Hindlimb muscle (tissue), 1 donor: ENCODE measurements at places on chromosomes 11 and 22. TPM values are rescaled to one million over a fixed set of nuclear protein-coding genes. Genes with fewer than 3 reads are reported as not detected.

DNA sequence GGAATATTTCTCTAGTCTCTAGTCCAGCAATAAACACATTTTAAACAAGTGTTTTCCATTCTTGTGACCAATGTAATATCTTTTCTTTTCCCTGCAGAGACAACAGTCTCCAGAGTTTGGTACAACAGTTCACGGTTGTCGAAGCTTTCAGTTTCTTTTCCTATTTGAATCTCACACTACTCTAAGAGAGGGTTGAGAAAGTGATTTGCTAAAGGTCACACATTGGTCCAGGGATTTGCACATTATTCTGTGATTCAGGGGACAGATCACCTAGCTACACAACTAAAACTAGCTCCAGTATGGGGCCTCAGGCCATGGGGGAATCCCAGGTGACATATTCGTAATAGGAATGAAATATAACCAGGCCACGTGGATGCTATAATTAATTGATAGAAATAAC lies 132.5 kb downstream of the HIPK3 start:
- DNase-seq = no peak

DNA sequence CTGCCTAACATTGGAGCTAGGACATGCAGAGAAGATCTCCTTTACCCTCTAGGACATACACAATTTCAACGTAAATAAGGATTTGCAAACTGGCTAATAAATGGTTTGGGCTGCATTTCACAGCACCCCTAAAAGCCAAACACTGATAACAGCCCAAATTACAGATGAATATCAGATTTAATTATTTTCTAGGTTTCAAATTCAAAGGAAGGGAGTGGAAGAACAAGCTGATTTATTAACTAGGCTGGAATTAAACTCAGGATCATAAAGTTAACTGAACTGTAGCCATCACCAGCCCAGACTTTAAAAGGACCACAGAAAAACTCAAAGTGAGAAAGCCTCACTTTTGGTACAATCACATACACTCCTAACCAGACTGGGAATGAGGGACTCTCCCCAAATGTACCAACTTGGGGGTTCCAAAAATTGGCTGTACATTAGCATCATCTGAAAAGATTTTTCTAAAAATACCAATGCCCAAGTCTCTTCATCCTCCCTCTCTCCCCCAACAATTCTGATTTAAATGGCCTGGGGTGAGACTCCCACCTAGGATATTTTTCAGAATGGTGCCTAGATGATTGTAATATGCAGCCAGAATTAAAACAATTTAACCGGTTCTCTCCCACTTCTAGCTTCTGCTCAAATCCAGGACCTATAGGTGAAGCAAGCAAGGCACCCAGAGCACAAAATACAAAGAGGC lies 43.5 kb downstream of the SYTL2 start:
- DNase-seq = no peak

DNA sequence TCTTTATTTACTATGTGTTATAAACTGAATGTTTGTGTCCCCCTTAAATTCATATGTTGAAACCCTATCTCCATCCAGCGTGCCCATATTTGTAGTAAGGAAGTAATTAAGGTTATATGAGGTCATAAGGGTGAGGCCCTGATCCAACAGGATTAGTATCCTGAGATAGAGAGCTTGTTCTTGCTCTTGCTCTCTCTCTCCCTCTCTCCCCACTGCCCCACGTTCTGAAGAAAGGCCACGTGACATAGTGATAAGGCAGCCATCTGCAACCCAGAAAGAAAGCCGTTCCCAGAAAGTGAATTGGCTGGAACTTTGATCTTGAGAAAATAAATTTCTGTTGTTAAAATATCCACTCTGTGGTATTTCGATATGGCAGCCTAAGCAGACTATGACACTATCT lies 212.5 kb downstream of the SWAP70 start:
- no peak for DNase-seq

DNA sequence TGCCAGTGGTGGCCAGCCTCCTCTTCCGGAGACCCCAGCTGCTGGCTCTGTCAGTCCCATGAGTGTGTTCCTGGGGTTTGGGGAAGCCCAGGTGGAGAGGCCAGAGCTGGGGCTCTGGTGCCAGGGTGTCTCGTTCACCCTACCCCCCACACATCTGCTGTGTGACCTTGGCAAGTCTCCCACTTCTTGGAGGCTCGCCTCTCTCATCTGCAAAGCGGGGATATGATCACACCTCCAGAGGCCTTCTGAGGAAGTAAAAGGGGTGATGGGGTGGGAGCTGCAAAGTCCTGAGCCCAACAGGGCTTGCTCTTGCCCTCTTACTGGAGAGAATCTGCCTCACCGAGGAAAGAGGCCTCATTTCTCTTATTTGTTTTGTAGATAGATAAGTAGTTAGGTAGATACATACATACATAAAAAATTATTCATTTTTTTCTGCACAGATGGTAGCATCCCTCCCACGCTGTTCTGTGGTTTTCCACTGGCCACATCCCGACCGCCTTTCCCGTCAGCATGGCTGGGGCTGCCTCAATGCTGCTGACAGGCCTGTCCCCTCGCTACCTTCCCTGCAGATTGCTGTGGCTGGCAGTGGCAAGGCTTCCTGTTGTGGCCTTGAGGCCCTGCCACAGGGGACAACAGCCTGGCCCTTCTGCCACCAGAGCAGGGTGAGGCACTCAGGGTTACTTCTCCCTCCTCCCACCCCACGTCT lies 23.9 kb downstream of the MYO7A start:
- DNase-seq = no peak

DNA sequence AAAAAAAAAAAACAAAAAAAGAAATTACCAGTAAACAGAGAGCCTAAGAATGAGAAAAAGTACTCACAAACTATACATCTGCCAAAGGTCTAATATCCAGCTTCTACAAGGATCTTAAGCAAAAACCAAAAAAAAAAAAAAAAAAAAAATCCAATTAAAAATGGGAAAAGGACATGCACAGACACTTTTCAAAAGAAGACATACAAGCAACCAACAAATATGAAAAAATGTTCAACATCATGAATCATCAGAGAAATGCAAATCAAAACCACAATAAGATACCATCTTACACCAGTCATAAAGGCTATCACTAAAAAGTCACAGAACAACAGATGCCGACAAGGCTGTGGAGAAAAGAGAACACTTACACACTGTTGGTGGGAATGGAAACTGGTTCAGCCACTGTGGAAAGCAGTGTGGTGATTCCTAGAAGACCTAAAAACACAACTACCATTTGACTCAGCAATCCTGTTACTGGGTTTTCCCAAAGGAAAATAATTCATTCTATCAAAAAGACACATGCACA lies 18.3 kb downstream of the MS4A6A start:
- DNase-seq = no peak

DNA sequence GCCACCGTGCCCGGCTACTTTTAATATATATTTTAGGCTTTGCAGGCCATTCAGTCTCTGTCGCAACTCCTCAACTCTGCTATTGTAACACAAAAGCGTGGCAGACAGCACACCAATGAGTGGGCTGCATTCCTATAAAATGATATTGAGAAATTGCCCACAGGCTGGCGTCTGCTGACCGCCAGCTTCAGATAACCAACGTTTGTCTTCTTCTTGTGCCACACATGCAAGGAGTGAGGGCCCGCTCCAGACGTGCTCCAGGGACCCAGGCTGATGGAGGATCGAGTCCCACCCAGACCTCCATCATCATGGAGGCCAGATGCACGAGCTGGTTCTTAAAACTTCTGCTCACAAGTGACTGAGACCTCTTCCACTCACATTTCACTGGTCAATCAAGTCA lies 35.4 kb upstream of the LINC01488 start:
- no peak for DNase-seq

- peak; percentile 58 for DNase-seq
These were observed 5.5 kb upstream of the NFAM1 start for GRCh38 chr22:42437488-42438292.

Gene C11orf16
- polyA plus RNA-seq = 0.25 TPM

Gene RIMBP3B
- not detected for polyA plus RNA-seq

Gene OR8B4
- polyA plus RNA-seq = not detected
